ENCODE measurements at places on chromosomes 1 and 21. TPM values are rescaled to one million over a fixed set of nuclear protein-coding genes. Genes with fewer than 3 reads are reported as not detected.

DNA sequence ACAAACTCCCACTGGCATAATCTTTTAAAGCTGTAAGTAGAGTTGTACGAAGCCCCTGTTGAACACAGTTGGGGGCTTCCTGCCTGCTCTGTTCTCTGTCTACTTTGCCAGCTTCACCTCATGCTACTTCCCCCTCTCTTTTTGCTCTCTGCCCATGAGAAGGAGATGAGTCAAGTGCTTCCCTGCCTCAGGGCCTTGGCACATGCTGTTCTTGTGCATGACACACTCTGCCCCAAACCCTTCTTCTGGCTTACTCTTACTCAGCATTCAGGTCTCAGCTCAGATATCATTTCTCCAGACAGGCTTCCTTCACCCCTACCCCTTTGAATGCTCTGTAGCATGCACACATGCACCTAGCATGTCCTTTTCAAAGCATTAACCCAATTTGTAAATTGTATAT is 208.8 kb downstream of the FOXD2 start:
- no peak for DNase-seq

DNA sequence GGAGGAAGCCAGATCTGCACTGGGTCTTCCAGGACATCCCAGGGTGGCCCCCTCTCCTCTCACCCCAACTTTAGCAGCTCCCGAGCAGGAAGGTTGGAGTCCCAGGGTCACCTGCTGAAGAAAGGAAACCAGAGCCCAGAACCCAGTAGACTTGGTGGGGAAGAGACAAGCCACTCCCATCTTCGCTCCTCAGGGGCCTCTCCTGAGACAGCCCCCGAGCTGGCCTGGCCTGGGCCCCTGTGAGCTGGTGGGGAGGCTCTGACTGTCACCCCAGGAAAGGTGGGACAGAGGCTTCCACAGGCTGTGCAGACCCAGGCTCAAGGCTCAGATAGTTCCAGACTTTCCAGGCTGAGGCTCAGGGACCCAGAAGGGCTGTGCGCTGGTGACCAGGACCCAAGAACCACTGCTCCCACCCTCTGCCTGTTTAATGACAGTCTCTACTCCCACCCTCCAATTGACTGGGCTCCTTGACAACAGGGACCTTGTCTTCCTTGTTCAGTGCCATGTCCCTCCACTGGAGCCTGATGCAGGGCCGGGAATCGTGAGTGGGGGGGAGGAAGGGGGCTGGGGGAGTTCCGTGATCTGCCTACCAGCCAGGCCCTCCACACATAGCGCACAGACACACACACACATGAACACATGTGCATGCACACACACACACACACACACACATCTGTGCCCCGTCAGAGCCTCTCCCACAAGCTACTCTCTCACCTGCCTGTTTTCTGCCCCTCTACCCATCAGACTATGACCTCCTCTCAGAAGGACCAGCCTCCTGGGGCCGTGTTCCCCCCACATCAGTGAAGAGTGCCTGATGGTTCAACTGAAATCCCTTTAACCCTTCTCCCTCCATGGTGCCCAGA is 401.2 kb downstream of the MATN1 start:
- DNase-seq: no peak

- DNase-seq: no peak
Observed at GRCh38 chr1:117632269-117633067, 26.6 kb downstream of the TENT5C start.

Gene LRIF1
- polyA plus RNA-seq: 8.7 TPM

GRCh38 chr1:21668951-21669257 is 253 bp downstream of the RAP1GAP start:
- DNase-seq: no peak

DNA sequence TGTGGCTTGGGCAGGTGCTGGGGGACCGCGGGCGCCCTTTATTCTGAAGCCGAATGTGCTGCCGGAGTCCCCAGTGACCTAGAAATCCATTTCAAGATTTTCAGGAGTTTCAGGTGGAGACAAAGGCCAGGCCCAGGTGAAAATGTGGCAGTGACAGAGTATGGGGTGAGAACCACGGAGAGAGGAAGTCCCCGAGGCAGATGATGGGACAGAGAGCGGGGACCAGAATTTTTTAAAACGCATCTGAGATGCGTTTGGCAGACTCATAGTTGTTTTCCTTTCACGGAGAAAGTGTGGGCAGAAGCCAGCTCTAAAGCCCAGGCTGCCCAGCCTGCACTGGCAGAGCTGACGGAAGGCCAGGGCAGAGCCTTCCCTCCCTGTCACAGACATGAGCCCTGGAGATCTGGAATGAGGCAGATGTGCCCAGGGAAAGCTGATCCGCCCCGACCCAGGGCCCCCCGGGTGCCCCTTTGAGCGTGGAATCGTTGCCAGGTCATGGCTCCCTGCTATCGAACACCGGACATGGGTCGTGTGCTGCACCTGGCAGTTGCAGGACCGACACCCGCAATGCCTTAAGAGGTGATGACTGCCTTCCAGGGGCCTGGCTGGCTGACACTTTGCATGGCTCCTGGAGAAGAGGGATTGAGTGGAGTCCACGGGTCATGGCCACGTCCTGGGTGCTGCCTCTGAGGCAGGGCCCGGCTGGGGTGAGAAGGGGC is 6.5 kb upstream of the SLX9 start:
- DNase-seq: no peak

Gene C8B
- polyA plus RNA-seq: 0.74 TPM

DNA sequence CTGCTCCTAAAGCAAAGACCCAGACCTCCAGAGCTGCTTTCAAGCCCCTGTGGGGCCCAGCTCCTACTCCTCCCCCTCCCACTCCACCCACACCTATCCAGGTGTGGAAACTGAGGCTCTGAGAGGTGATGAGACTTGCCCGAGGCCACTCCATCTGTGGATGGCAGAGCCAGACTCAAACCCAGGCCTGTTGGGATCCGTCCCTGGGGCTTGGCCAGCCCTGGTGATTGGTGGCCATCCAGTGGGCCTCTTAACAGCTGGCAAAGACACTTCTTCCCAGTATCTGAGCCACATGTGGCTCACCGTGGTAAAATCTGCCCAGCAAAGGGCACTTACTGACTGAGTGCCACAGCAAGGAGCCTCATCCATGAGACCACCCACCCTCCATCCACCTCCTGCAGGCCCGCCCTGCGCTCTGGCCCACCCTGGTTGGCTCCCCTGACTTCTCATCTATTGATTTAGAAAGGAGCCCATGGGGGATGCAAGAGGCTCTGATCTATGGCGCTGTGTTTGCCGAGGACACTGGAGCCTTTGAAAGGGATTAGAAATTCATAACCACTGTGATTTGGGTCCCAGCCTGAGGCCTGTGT is 398.5 kb downstream of the PTPRU start:
- DNase-seq: no peak

- DNase-seq: no peak
Observed at GRCh38 chr1:91759076-91759475, 126.9 kb downstream of the TGFBR3 start.

All from left renal pelvis (tissue), 4 donors.